Thymus (tissue), 14 donors: ENCODE measurements at places on chromosomes 1 and 21. TPM values are rescaled to one million over a fixed set of nuclear protein-coding genes. Genes with fewer than 3 reads are reported as not detected.
A peak's percentile ranks its signal among the peaks of the same experiment; 100 is the strongest.

DNA sequence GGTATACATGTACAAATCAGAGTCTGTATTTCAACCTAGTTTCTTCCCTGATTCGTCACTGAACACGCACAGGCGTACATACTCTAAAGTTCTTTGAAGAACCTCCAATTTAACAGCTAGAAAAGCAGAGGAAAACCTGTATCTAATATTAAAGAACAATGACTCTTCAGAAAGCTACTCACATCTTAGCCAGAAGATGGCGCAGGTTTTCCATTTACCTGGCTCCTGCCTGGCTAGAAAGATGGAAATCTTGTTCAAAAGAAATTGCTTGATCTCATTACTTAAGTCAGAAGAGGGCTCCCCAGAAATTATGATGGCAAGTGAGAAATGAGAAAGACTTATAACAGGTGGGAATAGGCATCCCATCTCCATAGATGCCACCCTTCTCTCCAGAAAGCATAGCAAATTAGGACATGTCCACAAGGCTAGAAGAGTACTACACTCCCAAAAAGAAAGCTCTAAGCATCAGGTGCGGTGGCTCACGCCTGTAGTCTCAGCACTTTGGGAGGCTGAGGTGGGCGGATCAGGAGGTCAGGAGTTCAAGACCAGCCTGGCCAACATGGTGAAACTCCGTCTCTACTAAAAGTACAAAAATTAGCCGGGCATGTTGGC is 19.0 kb upstream of the L1TD1 start:
- DNase-seq = peak; percentile 30
- H3K27ac ChIP-seq = no peak overlapping the region

GRCh38 chr1:19739628-19740027 is 60.1 kb downstream of the TMCO4 start:
- no peaks in the 10 kb centered on the region for H3K4me1 ChIP-seq
- H3K4me3 ChIP-seq = no peak overlapping the region
- H3K27me3 ChIP-seq = no peaks in the 10 kb centered on the region
- no peak for DNase-seq

DNA sequence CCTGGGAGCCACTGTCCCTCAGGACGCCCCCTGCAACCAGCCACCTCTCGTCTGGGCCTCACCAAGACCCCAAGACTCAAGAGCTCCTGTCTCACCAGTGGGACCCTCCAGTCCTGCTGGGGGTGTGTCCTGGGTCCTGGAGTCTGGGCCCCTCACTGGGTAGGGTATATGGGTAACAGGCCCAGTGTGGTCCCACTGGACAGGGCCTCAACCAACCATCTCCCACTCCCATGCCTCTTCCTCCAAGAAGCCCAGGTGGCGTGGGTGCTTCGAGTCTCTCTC is 725 bp upstream of the VWA1 start:
- no peaks in the 10 kb centered on the region for H3K36me3 ChIP-seq
- peak overlapping the region; percentile 62 for H3K27ac ChIP-seq
- peaks cover 32% of the 10 kb centered on the region for H3K27me3 ChIP-seq
- no peak overlapping the region for H3K4me3 ChIP-seq

GRCh38 chr1:24805534-24806301 is 60.5 kb downstream of the CLIC4 start:
- no peak for DNase-seq
- H3K4me1 ChIP-seq = no peaks in the 10 kb centered on the region
- H3K36me3 ChIP-seq = no peaks in the 10 kb centered on the region
- H3K4me3 ChIP-seq = no peak overlapping the region
- no peaks in the 10 kb centered on the region for H3K27me3 ChIP-seq
- no peak overlapping the region for H3K27ac ChIP-seq

DNA sequence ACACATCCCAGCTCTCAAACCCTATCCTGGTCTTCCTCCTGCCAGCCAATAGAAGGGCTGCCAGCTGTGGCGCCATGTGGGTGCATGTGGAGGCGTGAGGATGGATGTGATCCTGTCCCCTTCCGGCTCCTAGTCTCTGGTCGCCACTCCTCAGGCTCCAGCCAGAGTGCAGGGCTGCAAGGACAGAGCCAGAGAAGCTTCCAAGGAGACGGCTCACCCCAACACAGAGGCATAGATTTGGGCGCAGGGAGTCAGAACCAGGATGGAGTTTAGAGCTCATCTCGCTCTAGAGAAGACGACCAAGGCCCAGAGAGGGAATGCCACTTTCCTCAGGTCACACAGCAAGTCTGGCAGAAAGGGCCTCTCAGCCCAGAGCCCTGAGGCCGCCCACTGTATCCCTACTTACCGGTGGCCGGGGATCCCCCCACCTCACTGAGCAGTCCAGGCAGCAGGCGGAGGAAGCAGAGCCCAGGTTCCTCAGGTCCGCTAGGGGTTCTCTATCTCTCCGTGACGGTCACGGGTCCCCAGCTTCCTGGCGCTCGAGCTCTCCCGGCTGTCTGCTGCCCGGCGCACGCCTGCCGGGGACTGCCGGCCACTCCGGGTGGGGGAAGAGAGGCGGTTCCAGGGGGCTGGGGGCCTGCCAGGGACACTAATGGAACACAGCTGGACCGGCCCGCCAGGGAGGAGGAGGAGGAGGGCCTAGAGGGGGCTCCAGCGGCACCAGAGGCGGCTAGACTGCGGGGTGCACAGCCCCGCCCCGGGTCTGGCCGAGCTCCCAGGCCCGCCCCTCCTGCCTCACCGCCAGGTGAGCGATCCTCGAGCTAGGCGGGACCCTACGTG is at the start of gene COL16A1:
TSS of gene COL16A1 (minus strand) at position 587 of the 840 bp plus-strand sequence. CDS start 1,824 bp downstream, outside the sequence.
- DNase-seq = no peak
- H3K4me3 ChIP-seq = no peak within 1 kb of the TSS
- H3K4me1 ChIP-seq = peaks cover 26% of the 10 kb centered on the region
- peaks cover 51% of the 10 kb centered on the region for H3K27me3 ChIP-seq

- DNase-seq = no peak
- peaks cover 77% of the 10 kb centered on the region for H3K36me3 ChIP-seq
- no peak overlapping the region for H3K27ac ChIP-seq
- no peak overlapping the region for H3K4me3 ChIP-seq
- H3K4me1 ChIP-seq = no peaks in the 10 kb centered on the region
- no peaks in the 10 kb centered on the region for H3K27me3 ChIP-seq
These were observed 44.0 kb downstream of the UBR4 start for GRCh38 chr1:19166066-19166465.

- H3K27me3 ChIP-seq = no peaks in the 10 kb centered on the region
- no peak overlapping the region for H3K27ac ChIP-seq
- H3K4me3 ChIP-seq = no peak overlapping the region
- H3K36me3 ChIP-seq = no peaks in the 10 kb centered on the region
- no peak for DNase-seq
These were observed 29.9 kb downstream of the FMO4 start for GRCh38 chr1:171343727-171344472.

DNA sequence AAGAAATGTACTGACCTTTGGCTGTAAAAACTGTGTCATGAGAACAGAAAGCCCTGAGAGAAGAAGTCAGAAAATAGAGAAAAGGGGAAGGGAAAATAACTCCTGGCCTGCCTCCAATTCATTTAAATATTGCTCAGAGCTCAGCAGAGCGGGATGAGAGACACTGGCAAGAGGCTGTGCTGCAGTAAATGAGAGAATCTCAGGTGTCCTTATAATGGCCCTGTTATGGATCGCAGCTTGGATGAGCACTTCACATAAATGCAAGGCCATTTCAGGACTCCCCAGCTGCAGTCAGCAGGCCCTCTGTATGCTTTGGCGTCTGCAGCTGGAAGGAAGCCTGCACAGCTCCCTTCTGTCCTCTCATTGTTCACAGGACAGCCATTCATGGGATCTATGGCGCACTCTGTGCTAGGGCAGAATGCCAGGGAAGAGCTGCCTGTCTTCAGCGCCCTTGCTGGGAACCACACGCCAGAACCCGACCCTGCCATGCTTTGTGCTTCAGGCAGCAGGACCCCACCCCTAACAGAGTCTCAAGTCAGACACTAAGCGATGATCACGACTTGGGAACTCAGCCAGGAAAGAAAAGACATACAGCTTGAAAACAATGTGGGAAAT is 20.7 kb upstream of the ABCB10 start:
- H3K27ac ChIP-seq = peak overlapping the region; percentile 40
- no peaks in the 10 kb centered on the region for H3K27me3 ChIP-seq
- no peak overlapping the region for H3K4me3 ChIP-seq
- peaks cover 2% of the 10 kb centered on the region for H3K4me1 ChIP-seq

DNA sequence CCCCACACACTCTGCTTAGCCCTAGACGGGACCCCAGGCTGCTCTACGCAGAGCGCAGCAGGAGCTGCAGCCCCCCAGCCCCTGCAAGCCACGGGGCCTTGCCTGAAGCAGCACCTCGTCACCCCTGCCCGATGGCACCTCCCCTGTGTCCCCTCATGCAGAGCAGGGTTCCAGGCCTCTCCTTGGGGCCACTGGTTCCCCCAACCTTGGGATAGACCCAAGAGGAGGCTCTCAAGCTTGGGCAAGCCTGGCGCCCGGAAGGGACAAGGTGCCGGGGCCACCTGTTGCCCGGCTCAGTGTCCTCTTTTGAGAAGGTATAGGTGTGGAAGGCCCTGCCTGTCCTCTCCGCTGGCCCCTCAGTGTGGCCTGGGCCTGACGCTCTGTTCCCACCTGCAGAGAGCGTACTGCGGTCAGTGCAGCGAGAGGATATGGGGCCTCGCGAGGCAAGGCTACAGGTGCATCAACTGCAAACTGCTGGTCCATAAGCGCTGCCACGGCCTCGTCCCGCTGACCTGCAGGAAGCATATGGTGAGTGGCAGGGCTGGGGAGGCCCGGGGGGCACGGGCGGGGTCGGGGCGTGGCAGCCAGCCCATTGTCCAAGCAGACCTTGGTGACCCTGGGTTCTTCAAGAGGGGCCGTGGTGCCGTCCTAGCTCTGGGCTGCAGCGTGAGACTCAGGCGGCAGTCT is 50.6 kb downstream of the FAAP20 start:
- H3K27me3 ChIP-seq = no peaks in the 10 kb centered on the region
- DNase-seq = no peak
- H3K27ac ChIP-seq = no peak overlapping the region
- peaks cover 2% of the 10 kb centered on the region for H3K36me3 ChIP-seq

DNA sequence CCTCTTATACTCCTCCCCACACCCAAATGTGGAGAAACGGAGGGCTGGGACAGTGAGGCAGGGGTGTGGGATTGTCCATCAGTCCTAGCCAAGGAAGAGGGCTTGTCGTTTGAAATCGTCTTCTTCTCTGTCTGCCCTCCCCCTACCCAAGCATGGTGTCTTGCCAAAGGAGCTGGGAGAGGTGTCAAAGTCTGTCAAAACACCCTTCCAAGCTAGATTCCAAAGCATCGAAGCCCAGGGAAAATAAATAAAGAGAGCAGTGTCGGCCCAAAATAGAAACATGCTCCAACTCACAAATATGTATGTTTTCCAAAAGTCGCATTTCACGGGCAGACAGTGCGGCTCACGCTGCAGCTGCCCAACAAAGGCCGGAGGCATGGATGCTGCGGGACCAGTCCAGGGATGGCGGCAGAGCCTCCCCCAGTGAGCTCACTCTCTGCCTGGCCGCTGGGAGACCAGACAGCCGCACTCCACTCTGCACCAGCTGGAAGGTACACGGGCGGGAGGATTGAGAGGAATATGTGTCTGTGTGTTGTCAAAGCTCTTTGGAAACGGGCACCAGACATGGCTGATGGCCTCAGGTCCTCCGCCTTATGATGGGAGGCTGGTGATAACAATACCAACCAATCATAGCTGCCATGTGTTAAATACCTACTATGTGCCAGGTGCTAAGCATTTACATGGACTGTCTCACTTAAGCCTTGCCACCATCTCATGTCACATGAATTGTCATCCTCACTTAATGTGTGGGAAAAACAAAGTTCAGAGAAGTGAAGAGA is 3.9 kb downstream of the DISP3 start:
- peaks cover 31% of the 10 kb centered on the region for H3K27me3 ChIP-seq
- H3K4me3 ChIP-seq = no peak overlapping the region
- H3K36me3 ChIP-seq = no peaks in the 10 kb centered on the region

The SLC16A4 gene
- total RNA-seq = 0.71 TPM

The RNF19B gene
- 11.6 TPM for total RNA-seq

The ZC3H12A gene
- 7.9 TPM for total RNA-seq

The MIB2 gene
- 34.9 TPM for total RNA-seq

The FCRL5 gene
- total RNA-seq = 0.80 TPM

The CFAP107 gene
- not detected for total RNA-seq
